ENCODE measurements at places on chromosomes 6 and 20. TPM values are rescaled to one million over a fixed set of nuclear protein-coding genes. Genes with fewer than 3 reads are reported as not detected.

HTR1E gene
- total RNA-seq = 1.7 TPM

MYCT1 gene
- 13.0 TPM for total RNA-seq

RIN2 gene
- total RNA-seq = 32.0 TPM

CEP162 gene
- total RNA-seq = 17.6 TPM

- DNase-seq = no peak
Observed at GRCh38 chr6:147170269-147170668, 33.9 kb upstream of the STXBP5 start.

GRCh38 chr6:130882370-130882769 is 55.2 kb downstream of the SMLR1 start:
- no peak for DNase-seq

GRCh38 chr20:56587307-56588041 is 41.6 kb upstream of the TFAP2C start:
- DNase-seq = no peak

- no peak for DNase-seq
Observed at GRCh38 chr20:59350330-59351156, 50.1 kb downstream of the EDN3 start.

GRCh38 chr6:39935241-39935640 is 979 bp upstream of the MOCS1 start:
- DNase-seq = no peak

DNA sequence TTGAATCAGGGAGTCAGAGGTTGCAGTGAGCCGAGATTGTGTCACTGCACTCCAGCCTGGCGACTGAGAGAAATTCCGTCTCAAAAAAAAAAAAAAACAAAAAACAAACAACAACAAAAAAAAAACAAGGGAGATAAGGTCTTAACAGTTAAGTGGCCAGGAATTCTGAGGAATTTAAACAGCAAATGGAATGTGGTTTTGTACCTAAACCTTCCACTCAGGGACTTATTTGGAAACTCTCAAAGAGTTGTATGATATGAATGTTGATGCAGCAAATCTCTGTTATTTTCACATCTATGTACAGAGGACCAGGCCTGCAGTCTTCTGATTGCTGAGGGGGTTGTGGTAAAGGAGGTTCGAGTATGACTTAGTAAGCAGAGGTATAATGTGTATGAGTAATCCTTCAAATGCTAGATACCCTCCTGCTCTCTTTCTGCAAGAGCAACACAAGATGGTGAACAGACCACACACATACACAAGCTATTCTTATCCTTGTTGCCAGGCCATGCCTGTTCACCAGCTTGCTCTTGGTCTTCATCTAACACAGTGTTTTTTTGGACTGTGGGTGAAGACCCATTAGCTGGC is 174.9 kb upstream of the SCGN start:
- DNase-seq = no peak

DNA sequence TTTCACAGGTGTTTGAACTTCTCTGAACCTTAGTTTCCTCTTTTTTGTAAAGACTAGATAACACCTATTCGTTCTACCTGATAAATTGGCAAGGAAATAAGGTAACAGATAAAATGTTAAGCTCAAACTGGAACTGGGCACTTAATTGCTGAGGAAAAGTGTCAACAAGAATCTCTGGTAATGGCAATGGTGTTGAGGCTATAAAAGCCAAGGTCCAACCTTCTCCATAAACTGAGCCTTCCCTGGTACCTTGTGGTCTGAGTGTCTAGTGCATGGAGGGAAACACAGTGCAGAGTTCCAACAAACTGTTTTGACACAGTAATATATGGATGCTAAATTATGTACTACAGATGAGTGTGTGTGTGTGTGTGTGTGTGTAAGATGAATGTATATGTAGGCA is 33.4 kb upstream of the GSTA4 start:
- DNase-seq = no peak

- DNase-seq = no peak
Observed at GRCh38 chr6:79687759-79688158, 56.6 kb downstream of the SH3BGRL2 start.

DNA sequence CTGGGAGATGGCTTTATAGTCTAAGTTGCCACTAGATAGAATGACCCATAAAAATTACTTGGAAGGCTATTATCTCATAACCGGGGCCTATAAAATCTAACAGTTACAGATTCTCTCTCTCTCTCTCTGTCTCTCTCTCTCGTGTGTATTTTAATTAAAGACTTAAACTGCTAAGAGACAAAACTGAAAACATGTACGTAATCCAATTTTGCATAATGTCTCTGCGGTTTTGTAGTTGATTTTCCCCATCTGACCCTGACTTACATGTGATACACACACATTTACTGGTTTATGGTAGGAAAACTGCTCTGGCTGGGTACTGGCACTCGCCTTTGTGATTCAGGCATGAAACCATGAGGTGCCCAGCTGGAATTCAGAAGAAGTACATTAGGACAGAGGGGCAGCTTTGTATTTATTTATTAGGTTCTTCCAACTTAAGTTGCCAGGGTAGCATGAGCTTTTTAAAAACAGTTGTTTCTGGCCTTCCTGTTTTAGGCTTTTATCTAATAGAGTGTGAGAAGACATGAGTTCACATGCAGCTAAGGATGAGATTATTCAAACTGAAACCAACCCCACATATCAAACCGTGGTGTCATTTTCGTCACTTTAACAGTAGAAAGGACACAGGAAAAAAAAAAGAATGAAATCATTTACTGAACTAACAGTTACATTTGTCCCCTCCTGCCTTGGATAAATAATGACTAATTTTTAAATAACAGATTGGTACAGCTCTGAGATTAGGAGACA is 182.5 kb downstream of the GMPR start:
- DNase-seq = no peak

- no peak for DNase-seq
Observed at GRCh38 chr6:169172946-169173345, 80.7 kb downstream of the THBS2 start.

GRCh38 chr6:73030257-73030656 is 195.0 kb downstream of the KHDC1L start:
- DNase-seq = no peak

DNA sequence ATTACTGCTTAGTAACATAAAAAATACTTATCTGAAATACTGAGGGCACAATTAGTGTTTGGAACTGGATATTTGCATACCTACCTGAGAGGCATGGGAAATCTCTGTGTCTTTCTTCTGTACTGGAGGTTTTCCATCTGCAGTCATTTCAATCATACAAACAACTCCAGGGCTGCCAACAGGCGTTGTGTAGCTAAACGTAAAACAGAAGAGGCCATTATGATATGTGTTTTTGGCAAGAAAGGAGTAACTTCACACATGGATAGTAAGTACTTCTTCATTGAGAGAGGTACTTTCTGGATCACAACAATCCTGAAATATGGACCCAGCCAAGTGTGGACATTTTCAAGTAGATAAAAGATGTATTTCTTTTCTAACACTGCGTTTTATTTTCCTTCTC is 363.4 kb downstream of the PHF3 start:
- no peak for DNase-seq

DNA sequence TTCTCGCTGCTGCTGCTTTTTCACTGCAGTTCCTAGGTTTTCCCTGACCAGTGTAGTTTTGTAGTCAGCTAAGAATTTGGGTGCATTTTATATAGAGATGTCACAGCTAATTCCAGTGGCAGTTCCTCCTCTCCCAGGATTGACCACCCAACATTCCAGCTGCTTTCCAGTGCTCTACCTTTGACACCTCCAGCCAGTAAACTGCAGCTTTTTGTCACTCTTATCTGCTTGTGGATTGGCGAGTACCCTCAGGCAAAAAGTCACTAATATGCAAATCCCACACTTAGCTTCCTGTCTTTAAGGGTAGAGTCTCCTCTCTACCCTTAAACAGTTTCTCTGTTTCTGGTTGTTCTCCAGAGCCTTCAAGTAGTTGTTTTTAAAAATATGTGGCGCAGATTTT is 146.9 kb upstream of the KCNG1 start:
- DNase-seq = no peak

Measured in spinal cord (tissue), 10 donors.